ENCODE measurements at places on chromosomes 7 and 10. TPM values are rescaled to one million over a fixed set of nuclear protein-coding genes. Genes with fewer than 3 reads are reported as not detected.

Gene TUBAL3
- not detected for total RNA-seq

Gene EVX1
- total RNA-seq, result not detected

Gene SNX8
- 15.0 TPM for total RNA-seq

Gene GIMAP4
- not detected for total RNA-seq

Gene AASS
- 264 TPM for total RNA-seq

DNA sequence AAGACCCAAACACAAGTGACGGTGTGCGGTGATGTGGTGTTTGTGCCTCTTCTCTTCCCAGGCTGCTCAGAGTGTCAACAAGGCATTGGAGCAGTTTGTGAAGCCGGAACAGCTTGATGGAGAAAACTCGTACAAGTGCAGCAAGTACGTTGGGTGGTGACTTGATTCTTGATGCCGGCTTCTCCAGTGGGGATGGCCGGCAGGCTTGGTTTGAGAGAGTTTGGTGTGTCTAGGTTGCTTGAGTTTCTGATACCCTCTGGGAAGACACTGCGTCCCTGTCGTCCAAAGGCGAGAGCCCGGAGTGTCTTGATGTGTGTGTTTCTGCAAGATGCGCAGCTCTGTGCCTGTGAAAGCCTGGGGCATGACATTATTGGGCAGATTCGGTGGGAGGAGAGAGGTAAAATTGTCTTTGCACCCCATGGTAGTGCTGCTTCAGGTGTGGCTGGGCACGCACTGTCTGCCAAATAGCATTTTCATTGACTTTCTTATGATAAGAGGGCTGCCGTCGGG is 111.8 kb downstream of the ANKRD61 start:
- no peaks in the 10 kb centered on the region for H3K27me3 ChIP-seq
- H3K4me1 ChIP-seq, result no peaks in the 10 kb centered on the region
- H3K36me3 ChIP-seq, result peaks cover 12% of the 10 kb centered on the region
- DNase-seq, result no peak
- H3K4me3 ChIP-seq, result no peak overlapping the region

DNA sequence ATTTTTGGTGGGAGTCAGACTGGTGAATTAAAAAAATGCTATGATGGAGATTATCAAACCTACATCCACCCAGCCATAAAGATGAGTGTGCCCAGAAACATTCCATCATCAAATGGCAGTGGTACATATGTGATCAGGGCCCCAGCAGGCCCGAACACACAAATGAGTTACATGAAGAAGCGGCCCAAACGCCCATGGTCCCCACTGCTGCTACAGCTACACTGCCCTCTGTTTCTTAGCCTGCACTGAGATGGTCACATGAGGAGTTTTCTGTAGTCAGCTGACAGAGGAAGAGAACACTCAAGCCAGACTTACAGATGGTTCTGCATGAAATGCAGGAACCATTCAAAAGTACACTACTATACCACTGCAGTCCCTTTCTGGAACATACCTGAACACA is 96.4 kb upstream of the ARID5B start:
- H3K27me3 ChIP-seq, result no peaks in the 10 kb centered on the region
- H3K4me3 ChIP-seq, result no peak overlapping the region
- no peak overlapping the region for H3K27ac ChIP-seq
- no peaks in the 10 kb centered on the region for H3K36me3 ChIP-seq

- H3K4me3 ChIP-seq, result no peak overlapping the region
- H3K4me1 ChIP-seq, result peaks cover 10% of the 10 kb centered on the region
- no peaks in the 10 kb centered on the region for H3K27me3 ChIP-seq
- no peaks in the 10 kb centered on the region for H3K36me3 ChIP-seq
- no peak overlapping the region for H3K27ac ChIP-seq
Measured at GRCh38 chr7:93015779-93016481, 101.8 kb downstream of the SAMD9 start.

DNA sequence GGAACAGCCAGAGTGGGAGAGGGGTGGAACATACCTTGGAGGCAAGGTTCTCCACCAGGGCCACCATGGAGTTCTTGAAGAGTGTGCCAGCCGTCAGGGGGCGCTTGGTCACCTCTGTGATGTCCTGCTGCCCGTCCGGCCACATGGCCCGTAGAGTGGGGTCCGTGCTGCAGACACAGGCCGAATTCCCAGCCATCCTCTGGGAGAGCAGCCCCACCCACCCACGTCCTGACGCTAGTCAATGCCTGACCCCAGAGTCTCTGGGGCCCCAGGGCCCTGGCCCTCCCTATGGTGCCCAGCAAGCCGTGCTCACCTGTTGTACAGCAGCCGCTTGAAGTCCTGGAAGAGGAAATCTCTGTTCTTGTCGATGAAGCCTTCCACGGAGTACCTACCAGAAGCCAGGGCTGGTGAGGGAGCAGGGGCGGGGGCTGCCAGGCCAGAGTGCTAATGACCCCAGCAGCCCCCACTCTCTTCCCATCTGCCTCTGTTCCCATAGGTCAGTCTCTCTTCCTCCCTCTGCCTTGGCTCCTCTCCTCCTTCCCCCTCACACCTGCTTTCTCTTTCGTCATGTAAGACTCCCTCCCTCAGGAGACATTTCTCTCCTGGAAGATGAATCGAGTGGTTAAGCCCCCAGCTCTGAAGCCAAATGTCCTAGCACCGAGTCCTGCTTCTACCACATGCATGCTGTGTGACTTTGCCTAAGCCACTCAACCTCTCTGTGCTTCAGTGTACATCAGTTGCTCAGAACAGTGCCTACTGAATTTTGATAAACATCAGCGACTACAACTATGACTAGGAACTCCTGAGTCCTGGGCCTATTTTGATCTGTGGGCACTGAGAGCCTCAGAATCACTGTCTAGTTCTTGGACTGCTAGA is 11.0 kb downstream of the MYO1G start:
- peak; percentile 67 for DNase-seq
- peaks cover 15% of the 10 kb centered on the region for H3K27me3 ChIP-seq
- no peaks in the 10 kb centered on the region for H3K4me1 ChIP-seq

DNA sequence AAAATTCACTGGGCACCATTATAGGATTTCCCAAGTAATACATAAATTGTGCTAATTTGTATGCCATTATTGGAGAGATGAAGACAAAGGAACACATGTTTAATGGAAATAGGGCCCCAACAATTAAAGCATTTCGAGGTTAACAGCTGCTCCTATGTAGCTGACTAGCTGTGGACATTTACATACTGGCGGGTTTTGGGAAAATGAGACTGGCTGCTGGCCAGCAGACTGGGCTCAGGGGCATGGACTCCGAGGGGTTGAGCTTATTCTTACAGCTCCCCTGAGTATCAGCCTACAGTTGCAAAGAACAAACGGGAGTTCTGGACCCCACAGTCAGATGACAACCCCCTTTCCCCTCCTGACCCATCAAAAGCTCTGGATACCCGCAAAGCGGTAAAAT is 91.9 kb upstream of the MYO3A start:
- H3K4me3 ChIP-seq, result no peak overlapping the region
- H3K27me3 ChIP-seq, result no peaks in the 10 kb centered on the region
- H3K4me1 ChIP-seq, result no peaks in the 10 kb centered on the region
- no peaks in the 10 kb centered on the region for H3K36me3 ChIP-seq

GRCh38 chr10:116723428-116724281 is 18.7 kb downstream of the HSPA12A start:
- H3K4me3 ChIP-seq, result no peak overlapping the region
- no peak for DNase-seq
- no peaks in the 10 kb centered on the region for H3K36me3 ChIP-seq
- peaks cover 17% of the 10 kb centered on the region for H3K4me1 ChIP-seq
- H3K27me3 ChIP-seq, result no peaks in the 10 kb centered on the region

DNA sequence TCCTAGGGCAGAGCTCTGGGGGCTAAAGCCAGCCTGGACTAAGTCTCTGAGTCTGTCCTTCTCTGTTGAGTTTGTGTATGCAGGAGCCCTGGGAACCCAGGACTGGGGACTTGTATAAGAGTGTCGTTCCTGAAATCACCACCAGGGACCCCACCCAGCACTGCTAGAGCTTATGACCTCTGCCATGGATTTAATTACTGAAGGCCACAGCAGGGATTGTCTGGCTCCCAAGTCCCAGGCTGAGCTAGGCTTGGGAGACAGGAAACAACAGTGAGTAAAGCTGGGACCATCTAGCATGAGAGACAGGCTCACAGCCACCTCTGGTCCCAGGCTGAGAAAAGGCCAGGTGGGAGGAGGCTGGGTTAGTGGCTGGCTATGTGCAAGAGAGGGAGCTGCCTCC is 1.4 kb upstream of the TSPAN15 start:
- no peaks in the 10 kb centered on the region for H3K4me1 ChIP-seq
- H3K4me3 ChIP-seq, result no peak overlapping the region
- DNase-seq, result peak; percentile 85

DNA sequence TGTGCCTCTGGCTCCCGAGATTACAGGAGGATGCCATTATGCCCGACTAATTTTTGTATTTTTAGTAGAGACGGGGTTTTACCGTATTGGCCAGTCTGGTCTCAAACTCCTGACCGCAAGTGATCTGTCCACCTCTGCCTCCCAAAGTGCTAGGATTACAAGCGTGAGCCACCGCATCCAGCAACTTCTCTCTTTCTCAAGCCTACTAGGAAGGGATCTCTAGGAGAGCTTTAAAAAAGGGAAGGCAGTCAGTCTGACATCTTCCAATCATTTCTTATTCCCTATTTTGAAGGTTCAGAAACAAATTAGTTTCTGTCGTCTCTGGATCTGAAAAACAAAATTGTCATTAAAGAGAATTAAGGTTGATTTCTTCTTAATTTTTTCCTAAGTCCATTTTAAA is 2.5 kb upstream of the TMEM26 start:
- H3K4me3 ChIP-seq, result no peak overlapping the region
- H3K4me1 ChIP-seq, result no peaks in the 10 kb centered on the region
- no peaks in the 10 kb centered on the region for H3K36me3 ChIP-seq
- DNase-seq, result no peak

GRCh38 chr10:10617686-10618085 is 400.0 kb upstream of the CELF2 start:
- no peaks in the 10 kb centered on the region for H3K36me3 ChIP-seq
- no peak overlapping the region for H3K4me3 ChIP-seq
- DNase-seq, result no peak
- no peaks in the 10 kb centered on the region for H3K27me3 ChIP-seq

Measured in neural progenitor cell (in vitro differentiated cells).